Nephron progenitor cell (in vitro differentiated cells): ENCODE measurements at places on chromosomes 16 and 17.

DNA sequence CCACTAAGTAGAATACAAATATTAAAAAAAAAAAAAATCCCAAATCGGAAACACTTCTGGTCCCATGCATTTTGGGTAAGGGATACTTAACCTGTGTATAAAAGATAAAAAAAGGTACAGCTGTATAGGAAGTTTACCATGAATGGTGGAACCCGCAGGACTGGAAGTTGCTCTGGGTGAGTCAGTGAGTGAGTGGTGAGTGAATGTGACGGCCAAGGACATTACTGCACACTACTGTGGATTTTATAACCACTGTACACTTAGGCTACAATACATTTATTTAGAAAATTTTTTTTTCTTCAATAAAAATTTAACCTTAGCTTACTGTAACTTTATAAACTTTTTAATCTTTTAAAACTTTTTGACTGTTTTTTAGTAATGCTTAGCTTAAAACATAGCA lies 71.3 kb upstream of the BCAR1 start:
- DNase-seq, result no peak

GRCh38 chr17:46790216-46790615 lies 28.3 kb downstream of the WNT3 start:
- no peak for DNase-seq

DNA sequence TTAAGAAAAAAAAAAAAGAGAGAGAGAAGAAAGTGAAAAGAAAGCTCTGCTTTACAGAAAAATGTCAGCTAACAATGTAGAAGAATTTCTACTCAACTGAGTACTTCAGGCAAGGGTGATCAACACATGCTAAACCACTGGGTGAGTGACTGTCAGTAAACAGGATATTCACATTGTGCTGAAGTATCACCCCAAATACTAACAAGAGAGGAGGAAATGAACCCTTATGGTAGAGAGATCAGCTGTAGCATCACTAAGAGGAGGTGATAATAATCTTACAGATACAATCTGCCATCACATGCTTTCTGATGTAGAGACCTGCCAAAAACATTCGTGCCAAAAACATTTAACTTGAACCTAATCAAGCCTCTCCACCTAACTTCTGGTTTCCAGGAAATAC lies 30.7 kb upstream of the ICAM2 start:
- no peak for DNase-seq

DNA sequence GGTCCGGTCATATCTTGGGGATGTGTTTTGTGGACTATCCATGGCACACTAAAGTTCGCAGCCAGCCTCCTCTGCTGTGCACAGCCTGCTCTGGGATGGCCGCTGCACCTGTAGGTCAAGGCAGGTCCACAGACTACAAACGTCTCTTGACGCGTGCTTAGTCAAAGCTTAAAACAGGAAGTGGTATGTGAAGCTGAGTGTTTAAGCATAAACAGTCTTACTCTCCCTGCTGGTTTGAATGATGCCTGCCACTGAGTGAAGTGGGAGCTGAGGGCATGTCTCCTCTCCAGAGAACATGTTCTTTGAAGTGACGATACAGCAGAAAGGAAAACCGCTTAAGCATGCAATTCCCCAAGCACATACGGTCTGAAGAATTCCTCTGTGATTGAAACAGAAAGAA lies 365.6 kb downstream of the SLC39A11 start:
- no peak for DNase-seq

DNA sequence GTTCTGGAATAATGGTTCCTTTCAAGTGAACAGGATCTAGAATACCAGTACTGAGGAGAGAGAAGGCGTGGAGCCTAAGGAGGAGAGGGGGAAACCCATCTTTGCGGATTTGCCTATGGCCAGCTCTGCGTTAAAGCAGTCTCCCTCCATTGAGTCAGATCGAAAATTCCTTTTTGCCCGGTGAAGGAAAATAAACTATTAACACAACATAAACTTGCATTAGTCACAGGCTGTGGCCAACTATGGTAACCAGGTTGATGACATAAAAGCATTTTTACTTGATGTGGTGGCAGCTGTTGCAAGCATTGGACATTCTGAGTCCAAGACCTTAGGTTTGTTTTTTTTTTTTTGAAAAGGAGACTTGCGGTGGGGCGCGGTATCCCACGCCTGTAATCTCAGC lies 8.9 kb downstream of the LDAF1 start:
- DNase-seq, result no peak

DNA sequence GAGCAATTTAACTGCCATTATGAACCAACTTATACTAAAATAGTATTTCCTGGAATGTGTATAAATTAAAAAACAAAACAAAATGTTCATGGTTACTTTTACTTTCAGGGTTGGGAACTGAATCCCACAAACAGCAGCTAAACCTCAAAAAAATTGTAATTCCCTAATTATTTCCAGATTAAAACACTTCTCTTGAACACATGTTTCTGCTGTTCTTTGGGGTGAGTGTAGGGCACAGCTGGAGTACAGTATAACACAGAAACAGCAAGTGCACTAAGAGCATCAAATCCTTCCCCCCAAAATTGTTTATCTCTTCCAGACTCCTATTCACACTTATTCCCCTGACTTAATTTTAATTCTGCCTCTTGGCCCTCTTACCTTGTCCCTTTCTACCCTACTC lies 56.4 kb downstream of the KANSL1 start:
- no peak for DNase-seq

DNA sequence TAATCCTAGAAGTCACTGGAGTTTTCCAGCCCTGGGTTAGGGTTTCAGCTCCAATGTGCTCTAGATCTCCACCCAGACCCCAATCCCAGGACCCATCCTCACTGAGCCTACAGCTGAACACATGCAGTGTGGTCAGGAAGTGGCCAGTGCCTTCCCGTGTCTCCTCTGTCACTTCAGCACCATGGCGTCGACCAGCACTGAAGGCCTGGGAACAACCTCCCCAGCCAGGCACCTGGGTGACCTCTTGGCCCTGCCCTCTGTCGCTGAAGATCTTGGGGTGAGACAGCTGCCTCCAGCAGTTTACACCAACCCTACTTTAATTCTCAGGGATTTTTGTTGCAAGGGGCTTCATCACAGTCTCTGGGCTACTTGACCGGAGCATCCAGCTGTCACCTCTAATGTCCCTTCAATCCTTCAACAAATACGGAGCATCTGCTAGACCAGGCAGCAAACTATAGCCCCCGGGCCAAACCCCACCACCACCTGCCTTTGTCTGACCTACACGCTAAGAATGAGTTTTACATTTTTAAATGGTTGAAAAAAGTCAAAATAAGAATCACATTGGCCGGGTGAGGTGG lies 18.0 kb upstream of the GSG1L start:
- no peak for DNase-seq

GRCh38 chr16:86734543-86735460 lies 156.5 kb downstream of the FOXL1 start:
- DNase-seq, result no peak

GRCh38 chr17:40130352-40131042 lies 8.7 kb downstream of the MSL1 start:
- no peak for DNase-seq

DNA sequence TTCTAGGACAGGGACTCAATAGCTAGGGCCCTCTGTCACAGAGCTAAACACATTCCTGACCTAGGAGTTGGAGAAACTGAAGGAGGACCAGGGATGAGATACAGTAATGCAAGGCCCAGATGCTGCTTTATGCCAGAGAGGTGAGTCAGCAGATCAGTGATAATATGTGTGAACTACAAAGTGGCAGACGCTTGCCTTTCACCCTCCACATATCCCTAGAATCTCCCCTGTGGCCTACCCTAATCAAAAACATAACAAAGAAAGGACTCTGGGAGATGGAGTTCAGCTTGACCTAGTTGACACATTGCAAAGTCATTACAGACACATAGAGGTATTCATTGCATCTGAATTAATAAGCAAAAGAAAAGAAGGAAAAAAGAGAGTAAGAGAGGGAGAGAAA lies 417.6 kb upstream of the DYNLRB2 start:
- no peak for DNase-seq

GRCh38 chr17:44830359-44831288 lies 537 bp upstream of the GJC1 start:
- DNase-seq, result no peak

DNA sequence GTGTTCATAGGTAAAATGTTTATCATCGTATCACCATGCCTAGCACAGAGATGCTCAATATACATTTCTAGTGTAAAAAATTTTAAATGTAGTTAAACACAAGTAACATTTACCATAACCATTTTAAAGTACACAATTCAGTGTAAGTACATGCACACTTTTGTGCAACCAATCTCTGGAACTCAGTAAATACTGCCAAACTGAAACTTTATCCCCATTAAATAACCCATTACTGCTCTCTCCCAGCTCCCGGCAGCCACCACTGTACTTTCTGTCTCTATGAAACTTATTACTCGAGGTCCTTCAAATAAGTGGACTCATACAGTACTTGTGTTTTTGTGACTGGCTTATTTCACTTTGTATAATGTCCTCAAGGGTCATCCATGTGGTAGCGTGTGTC lies 29.0 kb downstream of the RMI2 start:
- no peak for DNase-seq

GRCh38 chr17:76542984-76543383 lies 3.1 kb downstream of the PRCD start:
- no peak for DNase-seq

- peak; percentile 56 for DNase-seq
Observed at GRCh38 chr16:47787696-47788095, 326.6 kb downstream of the PHKB start.

DNA sequence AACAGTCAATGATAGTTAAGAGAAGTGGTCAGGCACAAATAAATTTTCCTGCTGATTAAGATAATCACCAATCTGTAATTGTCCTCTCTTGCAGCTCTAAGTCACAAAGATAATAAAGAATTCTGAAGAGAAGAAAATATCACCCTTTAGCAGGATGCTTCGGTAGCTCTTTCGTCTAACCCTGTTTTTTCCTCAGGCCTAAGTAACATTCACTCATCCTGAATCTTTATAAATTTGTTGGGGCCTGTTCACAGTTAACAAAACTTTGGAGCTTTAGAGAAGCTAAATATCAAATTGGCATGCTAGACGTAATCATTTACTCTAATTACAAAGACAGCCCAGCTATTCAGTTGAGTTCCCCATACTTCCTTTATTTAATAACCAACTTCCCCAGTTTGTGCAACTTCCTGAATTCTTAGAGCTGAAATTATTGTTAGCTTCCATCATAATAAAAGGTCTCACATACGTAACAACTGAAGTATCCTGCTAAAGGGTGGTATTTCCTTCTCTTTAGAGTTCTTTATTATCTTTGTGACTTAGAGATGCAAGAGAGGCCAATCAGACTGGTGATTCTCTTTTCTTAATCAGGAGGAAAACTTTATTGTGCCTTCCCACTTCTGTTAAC lies 118.6 kb downstream of the TANGO6 start:
- DNase-seq, result no peak

DNA sequence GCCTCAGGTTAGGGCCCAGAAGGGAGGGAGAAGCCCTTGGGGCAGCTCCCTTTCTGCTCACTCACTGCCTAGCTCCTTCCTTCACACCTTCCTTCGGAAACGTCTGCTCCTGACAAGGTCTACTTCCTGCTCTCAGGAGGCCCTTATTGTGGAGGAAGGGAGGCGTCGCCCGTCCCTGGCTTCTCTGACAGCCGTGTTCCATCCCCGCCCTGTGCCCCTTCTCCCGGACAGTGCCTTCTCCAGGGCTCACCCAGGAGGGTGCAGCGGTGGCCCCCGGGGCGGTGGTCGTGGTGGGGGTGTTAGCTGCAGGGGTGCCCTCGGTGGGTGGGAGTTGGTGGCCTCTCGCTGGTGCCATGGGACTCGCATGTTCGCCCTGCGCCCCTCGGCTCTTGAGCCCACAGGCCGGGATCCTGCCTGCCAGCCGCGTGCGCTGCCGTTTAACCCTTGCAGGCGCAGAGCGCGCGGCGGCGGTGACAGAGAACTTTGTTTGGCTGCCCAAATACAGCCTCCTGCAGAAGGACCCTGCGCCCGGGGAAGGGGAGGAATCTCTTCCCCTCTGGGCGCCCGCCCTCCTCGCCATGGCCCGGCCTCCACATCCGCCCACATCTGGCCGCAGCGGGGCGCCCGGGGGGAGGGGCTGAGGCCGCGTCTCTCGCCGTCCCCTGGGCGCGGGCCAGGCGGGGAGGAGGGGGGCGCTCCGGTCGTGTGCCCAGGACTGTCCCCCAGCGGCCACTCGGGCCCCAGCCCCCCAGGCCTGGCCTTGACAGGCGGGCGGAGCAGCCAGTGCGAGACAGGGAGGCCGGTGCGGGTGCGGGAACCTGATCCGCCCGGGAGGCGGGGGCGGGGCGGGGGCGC lies 231.9 kb downstream of the SEC14L1 start:
- peak; percentile 94 for DNase-seq

DNA sequence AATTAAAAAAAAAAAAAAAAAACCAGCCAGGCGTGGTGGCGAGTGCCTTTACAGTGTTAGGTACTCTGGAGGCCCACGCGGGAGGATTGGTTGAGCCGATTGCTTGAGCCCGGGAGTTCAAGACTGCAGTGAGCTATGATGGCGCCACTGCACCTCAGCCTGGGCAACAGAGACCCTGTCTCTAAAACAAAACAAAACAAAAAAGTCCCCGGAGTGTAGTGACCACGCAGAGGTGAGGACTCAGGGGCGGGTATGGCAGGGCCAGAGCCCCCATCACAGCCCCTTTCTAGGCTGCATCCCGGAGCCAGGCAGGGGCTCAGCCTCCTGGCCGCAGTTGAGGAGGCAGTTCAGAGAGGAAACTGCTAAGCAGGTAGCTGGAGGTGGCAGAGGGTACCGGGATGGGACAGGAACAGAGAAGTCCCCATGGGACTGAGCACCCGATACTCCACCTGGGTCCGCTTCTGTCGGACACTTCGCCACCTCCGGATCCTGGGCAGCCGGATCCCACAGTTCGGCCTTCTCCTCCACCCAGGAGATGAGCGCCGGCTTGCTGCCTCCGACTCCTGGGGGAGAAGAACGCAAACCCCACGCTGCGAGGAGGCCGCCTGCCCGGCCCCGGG lies 800 bp downstream of the ZNF747 start:
- no peak for DNase-seq

GRCh38 chr17:31778523-31778922 lies 80.5 kb downstream of the COPRS start:
- no peak for DNase-seq

DNA sequence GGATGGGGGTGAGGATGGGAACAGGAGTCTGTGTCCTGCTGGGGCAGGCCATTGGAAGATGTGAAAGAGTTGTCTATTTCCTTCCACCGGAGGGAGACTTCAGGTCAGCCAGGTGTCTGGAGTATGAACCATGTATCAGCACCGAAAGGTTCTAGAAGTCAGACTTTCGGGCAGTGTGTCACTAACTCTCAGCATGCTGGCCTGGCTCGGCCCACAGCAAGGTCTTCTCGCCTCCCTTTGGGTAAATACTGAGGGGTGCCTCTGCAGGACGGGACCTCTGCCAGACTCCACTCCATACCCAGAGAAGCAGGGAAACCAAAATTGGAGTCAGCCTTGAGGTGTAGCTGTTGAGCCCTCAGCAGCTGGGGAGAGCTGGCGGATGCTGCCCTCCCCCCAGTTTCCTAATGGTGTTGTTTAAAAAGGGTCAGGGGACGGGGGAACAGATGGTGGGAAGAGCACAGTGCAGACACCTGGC lies 507 bp downstream of the CIITA start:
- DNase-seq, result no peak

- peak; percentile 53 for DNase-seq
Observed at GRCh38 chr17:55348749-55349354, 72.8 kb downstream of the MMD start.

- DNase-seq, result no peak
Observed at GRCh38 chr16:65895906-65896305, 470.6 kb upstream of the CDH5 start.
